ENCODE measurements at places on chromosomes 7 and 10.

GRCh38 chr10:129950676-129951075 lies 13.4 kb downstream of the EBF3 start:
- no peak for DNase-seq

- DNase-seq, result peak; percentile 72
These were observed at the start of gene PPA1 for GRCh38 chr10:70233109-70233938. Gene PPA1, minus strand, starts transcription at chr10:70233429. Its CDS starts 102 bp downstream, at chr10:70233327.

- DNase-seq, result no peak
These were observed 5.2 kb upstream of the EN2 start for GRCh38 chr7:155452505-155453295.

DNA sequence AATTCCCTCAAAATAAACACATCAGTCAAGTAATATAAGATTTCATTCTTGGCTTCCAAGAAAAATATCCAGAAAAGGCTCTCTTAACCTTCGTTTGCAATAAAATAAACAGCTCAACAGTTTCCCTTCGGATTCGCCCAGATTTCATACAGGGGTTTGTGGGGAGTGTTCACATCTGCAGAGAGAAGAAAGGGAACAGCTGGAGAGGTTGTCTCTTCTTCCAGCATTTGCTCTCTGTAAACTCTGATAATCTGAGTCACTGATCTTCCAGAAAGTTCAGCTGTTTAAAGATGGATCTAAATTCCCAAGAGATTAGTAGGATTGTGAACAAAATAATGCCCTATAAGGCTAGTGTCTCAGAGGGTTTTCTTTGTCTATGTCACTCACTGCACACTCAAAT lies 277.9 kb downstream of the HPSE2 start:
- no peak for DNase-seq

DNA sequence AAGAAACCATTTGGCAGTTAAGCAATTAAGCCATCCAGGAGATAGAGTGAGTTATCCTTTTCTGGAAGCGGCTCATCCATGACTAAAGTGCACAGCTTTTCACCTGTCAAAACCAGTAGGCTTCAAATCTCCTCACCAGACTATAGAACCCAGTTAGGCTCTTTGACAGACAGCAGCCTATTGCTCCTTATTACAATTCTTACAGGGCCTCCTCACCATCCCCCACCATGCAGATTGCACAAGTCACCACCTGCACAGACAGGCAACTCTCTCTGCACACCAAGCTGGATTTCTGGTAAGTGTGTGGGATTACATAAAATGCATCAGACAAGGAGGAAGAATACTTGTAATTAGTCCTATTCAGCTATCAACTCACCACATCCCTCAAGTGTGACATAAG lies 301.6 kb downstream of the SNX13 start:
- DNase-seq, result no peak

- DNase-seq, result no peak
These were observed at the start of gene PTPRE for GRCh38 chr10:127906548-127907377. Gene PTPRE, plus strand, starts transcription at chr10:127907103. Its CDS starts 133,779 bp downstream, at chr10:128040882.

GRCh38 chr7:5406957-5407945 lies 16.4 kb downstream of the TNRC18 start:
- peak; percentile 98 for DNase-seq

GRCh38 chr10:34494012-34494411 lies 321.1 kb downstream of the PARD3 start:
- no peak for DNase-seq

DNA sequence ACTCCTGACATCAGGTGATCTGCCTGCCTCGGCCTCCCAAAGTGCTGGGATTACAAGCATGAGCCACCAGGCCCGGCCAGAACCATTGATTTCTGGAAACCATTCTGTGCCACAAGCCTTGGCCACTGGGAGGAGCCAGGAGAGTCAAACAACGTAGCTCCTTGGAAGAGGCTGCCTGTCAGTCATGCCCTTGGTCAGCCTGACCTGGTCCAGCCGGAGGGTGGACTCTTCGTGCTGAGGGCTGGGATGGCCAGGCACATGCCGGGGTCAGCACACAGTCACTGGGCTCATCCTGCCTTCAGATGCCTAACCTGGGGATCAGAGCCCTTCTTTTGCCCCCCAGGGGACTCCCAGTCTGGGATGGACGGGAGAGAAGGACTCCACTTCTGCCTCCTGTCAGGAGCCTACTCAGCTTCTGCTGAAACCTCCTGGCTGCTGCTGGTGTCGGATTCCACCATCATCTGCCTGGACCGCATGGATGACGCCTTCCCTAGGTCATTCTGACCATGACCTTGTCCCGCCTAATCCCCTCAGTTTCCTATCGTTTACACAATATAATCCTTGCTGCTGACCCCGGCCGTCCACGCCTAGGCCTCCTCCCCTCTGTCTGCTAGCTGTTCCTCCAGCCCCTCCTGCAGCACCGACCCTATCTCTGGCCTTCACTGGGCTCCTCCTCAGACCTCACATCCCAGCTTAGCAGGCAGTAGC lies 30.4 kb downstream of the TMEM270 start:
- no peak for DNase-seq

DNA sequence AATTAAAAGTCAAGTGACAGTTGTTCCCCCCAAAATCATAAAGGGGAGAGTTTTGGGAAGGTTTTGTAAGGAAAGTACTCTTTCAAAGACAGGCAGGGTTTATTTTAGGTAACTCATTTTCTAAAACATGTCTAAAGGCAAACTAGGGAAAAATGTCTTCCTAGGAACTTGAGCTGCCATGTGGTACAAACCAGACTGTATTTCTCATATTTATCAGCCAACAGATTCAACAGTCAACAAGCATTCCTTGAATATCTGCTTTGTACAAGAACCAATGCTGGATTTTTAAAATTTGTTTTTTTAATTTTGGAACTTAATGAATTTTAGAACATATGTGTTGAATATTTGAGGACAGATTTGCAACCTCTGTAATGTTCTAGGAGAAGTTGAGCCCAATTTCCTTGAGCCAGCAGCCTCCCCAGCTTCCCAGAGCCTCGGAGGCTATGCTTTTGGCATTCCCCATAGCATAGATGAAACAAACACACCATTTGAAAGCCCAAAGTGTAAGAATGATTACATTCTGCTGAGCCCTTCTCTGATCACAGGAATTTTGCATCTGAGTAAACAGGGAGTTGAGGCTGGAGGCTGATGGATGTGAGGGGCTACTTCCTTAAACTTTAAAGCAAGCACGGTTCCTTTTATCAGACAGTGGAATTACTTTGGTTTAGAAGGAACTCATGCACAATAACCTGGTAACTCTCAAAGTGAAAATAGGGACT lies 345.1 kb downstream of the RNLS start:
- DNase-seq, result no peak

GRCh38 chr7:111833466-111833865 lies 271.2 kb upstream of the IMMP2L start:
- no peak for DNase-seq

DNA sequence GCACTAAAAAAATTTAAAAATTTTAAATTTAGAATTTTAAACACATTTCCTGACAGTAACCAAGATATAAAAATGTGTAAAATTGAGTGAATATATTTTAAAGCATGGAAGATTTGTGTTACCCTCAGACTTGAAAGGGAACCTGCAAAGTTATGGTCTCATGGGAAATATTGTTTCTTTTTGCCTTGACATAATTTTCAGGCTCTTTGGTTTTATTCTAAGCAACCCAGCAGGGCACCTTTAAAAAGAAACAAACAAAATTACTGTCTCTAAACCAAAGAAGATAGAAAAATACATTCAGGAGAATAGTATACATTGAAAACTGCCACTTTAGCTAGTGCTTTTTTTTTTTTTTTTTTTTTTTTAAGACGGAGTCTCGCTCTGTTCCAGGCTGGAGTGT lies 87.5 kb downstream of the ADK start:
- no peak for DNase-seq

DNA sequence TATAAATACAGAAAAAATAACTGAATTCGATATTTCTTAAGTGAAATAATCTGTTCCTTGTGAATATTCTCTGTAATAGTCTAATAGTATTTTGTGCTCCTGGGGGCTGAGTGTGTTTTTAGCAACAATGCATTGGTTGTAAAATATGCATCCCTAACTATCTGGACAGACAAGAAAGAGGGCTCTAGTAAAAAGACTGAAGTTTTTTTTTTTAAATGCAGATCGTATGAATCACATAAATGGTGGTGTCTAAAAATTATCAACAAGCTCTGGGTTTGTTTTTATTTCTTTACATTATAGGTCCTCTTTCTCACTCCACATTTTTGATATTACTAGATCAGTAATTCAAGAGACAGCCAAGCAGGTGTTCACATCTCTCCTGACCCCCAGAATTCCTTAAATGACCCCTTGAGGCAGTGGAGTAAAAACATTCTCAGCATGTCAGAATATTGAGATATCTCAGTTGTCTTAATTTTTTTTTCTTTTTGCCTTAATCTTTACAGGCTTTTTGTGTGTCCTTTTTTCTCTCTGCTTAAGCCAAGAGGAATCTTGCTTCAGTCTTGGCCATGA lies 18.2 kb downstream of the ARID5B start:
- no peak for DNase-seq

DNA sequence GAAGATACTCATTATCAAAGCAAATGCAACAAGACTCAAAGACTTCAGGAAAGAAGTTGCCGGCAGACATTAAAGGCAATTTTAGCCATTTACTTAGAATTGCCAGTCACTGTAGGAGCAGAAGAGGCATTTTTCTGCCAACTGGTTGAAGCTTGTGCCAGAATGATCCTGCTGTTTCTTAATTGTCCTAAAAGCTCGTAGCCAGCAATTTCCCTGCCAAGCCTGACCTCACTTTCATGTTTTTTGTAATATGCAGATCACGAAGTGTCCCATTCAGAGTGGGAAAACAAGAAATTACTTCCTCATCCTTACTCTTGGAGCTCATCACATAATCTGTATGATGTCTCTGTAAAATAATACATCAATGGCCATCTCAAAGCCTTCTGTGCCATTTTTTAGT lies 130.9 kb upstream of the ANKRD1 start:
- DNase-seq, result no peak

DNA sequence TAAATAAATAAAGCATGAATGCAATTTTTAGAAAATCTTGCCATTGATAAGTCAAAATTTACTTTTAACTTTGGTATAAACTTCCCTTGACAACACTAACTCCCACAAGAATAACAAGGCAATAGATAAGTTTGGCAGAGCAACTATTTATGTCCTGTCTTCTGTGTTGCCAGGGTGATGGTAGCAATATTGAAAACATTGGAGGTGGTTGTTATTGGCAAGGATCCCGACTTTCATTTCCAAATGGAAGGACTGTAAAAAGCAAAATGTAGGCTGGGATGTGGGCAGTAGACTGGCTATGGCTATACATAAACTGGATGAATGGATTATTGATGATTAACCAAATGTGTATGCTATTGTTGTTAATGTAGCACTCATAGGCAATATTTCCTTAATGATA lies 134.9 kb upstream of the CACNA2D1 start:
- DNase-seq, result no peak

- DNase-seq, result no peak
These were observed 2.1 kb downstream of the SLC4A2 start for GRCh38 chr7:151061213-151062110.

DNA sequence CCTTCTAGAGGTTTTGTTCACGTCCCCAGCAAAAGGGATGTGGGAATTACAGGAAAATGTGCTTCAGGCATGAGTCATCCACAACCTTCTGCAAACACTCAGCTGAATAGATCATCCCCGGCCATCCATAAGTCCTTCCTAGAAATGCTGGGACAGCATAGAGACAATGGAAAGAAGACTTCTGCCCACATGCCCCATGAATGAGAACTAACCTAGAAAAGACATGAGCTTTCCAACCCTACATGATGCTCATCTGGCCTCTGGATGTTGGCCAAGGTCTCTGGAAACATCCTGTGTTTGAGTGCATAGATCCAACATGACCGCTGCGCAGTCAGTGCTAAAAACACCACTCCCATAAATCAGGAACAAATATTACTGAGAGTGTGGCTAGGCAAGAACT lies 277.5 kb downstream of the PLXNA4 start:
- DNase-seq, result no peak

GRCh38 chr10:98538472-98538871 lies 91.7 kb upstream of the HPS1 start:
- DNase-seq, result no peak

DNA sequence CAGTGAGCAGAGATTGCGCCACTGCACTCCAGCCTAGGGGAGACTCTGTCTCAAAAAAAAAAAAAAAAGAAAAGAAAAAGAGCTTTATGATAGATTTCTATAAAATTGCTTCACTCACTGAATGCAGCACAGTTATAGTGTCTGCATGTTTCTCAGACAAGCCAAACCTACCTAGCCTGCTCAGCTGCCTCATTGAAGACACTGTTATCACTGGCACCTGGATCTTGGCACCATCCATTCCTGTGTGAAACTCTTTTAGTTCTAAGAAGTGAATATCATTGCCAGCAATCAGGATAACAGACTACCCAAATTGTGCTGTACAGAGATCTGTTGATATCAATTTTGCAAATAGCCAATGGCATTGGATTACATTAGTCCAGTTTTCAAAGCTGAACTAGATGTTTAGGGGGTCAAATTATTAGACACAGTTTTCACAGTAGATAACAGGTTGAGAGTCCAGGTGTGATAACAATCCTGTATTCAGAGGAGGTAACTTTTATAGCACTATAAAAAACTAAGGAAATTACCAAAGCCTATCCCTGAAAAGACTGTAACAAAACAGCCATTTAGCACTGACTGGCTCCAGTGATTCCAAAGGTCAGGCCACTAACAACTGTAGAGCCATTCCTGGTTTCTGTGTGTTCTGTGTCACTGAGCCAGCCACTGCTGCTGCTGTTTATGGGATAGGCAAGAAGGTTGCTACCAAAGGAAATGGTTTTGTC lies 17.1 kb downstream of the PDSS1 start:
- DNase-seq, result no peak

DNA sequence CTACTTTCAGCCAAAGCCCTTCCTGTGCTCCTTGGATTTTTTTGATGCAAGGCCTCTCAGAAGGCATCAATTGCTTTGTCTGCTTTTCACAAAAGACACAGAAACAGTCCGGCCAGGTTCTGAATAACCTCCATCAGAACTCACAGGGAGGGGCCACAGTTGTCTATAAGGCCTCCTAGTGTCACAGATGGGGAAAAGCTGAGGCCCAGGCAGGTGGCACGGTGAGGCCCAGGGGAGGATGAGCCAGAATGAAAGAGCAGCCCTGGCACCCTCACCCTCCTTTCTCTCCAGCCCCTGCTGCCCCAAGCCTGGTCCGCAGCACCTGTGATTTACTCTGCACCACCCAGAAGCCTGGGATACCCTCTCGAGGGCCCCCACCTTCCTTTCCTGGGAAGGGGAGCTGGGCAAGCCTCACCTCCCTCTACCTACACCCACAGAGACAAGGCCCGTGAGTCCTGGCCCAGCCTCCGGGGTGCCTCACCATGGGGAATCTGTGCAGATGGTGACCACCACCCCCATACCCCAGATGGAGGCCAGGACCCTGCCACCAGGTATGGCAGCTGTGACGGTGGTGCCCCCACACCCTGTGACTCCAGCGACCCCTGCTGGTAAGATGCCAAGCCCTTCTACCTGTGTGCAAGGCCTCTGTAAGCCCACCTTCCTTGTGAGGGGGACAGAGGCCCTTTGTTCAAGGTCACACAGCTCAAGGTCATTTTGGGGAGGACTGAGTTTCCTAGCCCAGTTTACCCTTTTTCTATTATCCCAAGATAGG lies 26.2 kb upstream of the ZNF467 start:
- DNase-seq, result no peak

GRCh38 chr10:127303105-127303504 lies 106.7 kb upstream of the INSYN2A start:
- DNase-seq, result no peak

All from iPS DF 19.7 (cell line).